Stimulated activated CD4-positive, alpha-beta T cell treated with anti-CD3 and anti-CD28 coated beads, Interleukin-1b, Interleukin-23, amount 100 ng/mL, for 1 hour (primary cell): ENCODE measurements at places on chromosomes 5 and 9.

DNA sequence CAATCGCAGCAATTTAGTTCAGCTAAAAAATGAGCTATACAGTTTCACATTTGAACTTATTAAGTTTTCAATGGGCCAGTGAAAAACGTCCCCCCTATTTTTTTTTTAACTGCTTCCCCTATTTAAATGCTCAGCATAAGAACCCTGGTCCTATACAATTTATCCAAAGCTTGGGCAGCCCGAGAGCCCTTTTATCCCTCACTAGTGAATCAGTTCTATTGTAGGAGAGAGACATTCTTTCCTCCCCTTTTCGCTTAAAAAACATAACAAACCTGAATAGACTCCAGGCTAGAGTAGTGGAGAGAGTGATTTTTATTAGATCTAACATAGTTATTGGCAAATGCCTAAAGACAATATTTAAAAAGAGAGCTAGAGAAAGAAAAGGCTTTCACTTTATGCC, 1.4 kb downstream of the LIX1 start:
- DNase-seq, result no peak

GRCh38 chr5:38913714-38914113, 67.9 kb downstream of the OSMR start:
- no peak for DNase-seq

DNA sequence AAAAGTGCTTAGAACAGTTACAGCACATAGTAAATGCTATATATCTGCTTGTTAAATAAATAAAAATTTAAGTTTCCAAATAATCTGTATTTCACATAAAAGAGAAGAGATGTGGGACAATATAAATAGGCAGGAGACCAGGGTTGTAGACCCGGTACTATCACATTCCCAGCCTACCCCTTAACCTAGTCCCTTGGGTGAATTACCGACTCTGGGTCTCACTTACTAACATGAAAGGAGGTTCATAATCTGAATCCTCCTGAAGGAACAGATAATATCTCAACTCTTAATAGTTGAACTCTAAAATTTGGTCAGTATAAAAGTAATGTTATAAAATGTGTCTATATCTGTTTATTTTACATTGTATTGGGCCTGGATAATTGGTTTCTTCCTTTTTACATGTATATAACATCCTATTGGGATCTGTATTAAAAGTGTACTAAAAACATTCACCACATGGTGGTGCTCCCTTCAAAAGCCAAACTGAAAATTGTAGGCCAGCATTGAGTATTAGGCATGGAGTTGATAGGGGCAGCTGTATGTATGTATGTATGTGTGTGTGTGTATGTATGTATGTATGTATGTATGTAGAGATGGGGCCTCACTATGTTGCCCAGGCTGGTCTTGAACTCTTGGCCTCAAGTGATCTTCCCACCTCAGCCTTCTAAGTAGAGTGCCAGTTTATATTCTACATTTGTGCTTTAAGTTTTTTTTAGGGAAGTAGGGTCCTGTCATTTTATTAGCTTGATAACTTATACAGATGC, 64.2 kb upstream of the ABL1 start:
- DNase-seq, result no peak

DNA sequence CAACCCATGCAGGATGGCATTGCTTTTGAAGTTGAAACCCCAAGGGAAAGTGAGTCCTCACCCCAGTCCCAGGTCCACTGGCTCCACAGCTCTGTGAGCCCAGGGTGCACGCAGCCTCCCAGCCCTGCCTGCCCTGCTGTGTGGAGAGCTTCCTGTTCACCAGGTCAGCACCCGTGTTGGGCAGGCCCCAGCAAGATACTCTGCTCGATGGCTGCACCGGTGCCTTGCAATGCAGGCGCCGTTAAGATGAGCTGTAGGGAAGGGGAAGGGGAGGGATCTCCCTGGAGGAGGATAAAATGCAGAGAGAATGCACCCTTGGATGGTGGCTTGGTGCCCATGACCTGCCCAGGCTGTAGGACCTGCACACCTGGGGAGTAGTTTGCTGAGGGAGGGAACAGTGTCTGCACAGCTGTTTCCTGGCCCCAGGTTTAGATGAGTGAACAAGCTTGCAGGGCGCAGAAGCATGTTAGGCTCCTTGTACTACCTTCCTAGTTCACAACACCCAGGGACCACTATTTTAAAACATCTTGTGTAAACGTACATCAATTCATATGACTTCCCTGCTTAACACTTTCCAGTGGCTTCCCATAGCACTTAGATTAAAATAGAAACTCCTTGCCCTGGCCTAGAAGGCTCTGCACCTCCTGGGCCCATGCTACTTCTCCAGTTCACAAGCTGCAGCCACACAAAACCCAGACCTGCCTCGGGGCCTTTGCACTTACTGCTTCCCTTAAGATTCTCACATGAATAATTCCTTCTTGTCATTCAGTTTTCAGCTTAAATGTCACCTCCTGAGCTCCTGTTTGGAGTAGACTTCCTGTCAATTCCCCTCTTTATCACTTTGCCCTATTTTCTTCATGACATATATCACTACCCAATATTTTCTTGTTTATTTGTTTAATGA, 19.6 kb downstream of the FAT2 start:
- DNase-seq, result no peak

- DNase-seq, result no peak
Measured at GRCh38 chr5:75262271-75262670, 25.6 kb upstream of the ANKRD31 start.

GRCh38 chr5:173302546-173303155, 25.6 kb downstream of the STC2 start:
- DNase-seq, result no peak

DNA sequence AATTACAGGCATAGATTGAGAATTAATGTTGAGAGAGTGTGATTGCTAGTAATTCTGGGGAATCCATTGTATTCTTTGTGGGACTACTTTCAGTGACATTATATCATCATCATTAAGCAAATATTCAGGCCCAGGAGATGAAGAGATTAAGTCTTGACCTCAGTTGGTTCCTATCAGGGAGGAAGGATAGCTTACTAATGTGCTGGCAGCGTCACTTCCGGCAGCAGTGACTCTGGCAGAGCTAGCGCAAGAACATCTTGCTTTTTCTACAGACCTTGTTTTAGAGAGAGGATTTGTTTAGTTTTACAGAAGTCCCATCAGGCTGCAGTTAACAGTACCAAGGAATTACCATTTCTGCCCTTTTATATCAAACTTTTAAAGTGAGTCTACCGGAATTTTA, 20.3 kb downstream of the OSTF1 start:
- no peak for DNase-seq

DNA sequence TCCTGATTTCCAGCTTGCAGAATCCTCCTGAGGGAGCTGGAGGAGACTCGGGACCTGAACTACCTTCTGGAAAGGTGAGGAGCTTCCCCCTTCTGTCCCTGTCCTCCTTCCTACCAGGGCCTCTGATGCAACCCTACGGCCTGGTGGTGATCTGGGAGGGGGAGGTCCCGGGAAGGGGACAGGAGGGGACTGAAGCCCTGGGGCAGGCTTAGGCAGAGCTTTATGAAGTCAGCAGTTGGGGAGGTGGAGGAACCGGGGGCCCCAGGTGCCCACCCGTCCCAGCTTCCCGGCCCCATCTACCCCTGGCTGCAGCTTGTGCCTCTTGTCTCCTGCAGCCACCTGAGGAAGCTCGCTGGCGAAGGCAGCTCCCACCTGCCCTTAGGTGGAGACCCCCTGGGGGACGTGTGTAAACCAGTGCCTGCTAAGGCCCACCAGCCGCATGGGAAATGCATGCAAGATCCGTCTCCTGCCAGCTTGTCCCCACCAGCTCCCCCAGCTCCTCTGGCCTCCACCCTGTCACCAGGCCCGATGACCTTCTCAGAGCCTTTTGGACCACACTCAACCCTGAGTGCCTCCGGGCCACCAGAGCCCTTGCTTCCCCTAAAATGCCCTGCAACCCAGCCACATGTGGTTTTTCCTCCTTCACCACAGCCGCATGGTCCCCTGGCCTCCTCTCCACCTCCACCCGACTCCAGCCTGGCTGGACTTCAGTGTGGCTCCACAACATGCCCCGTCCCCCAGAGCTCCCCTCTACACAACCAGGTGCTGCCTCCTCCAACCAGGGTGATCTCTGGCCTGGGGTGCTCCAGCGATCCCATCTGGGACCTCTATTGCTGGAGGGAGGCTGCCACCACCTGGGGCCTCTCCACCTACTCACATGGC, 2.1 kb downstream of the SPATA31E1 start:
- DNase-seq, result no peak
